ENCODE measurements at places on chromosomes 4 and X. TPM values are rescaled to one million over a fixed set of nuclear protein-coding genes. Genes with fewer than 3 reads are reported as not detected.

Gene GJB1
- total RNA-seq = 5.1 TPM

Gene SSX4B
- not detected for total RNA-seq

Gene KLKB1
- 1.5 TPM for total RNA-seq

Gene RPL34
- total RNA-seq = 554 TPM

Gene CSAG3
- total RNA-seq = not detected

Gene ADAD1
- not detected for total RNA-seq

Gene SFRP2
- total RNA-seq = 9.9 TPM

Gene CXCL3
- 1.5 TPM for total RNA-seq

Gene NPNT
- total RNA-seq = 32.8 TPM

Gene XPNPEP2
- 5.1 TPM for total RNA-seq

Gene F9
- not detected for total RNA-seq

Gene DNAAF6
- not detected for total RNA-seq

Gene FNIP2
- total RNA-seq = 74.3 TPM

Gene PTCHD1
- total RNA-seq = under 0.01 TPM

Gene GAGE12J
- total RNA-seq = not detected

Gene ALB
- 2.4 TPM for total RNA-seq

Gene NUP62CL
- not detected for total RNA-seq

Gene SLC38A5
- 2.4 TPM for total RNA-seq

Gene USP17L13
- not detected for total RNA-seq

Gene TBC1D1
- total RNA-seq = 97.8 TPM

Gene AFM
- total RNA-seq = not detected

Gene WFS1
- 125 TPM for total RNA-seq

Gene GAB3
- 7.5 TPM for total RNA-seq

Gene CDKL2
- total RNA-seq = 0.66 TPM

Gene DCAF12L1
- not detected for total RNA-seq

Gene ITIH6
- not detected for total RNA-seq

Gene ZNF157
- total RNA-seq = 1.3 TPM

Gene MAGEA1
- total RNA-seq = not detected

Gene HHIP
- 1.9 TPM for total RNA-seq

Gene CENPVL1
- not detected for total RNA-seq

Gene CT83
- total RNA-seq = not detected

Gene TCP11X2
- not detected for total RNA-seq

Gene GPR78
- not detected for total RNA-seq

Gene GCNA
- total RNA-seq = 7.1 TPM

Gene UGT2B11
- total RNA-seq = not detected

Gene RAB9B
- total RNA-seq = 4.8 TPM

Gene NOX1
- not detected for total RNA-seq

Gene CFAP47
- not detected for total RNA-seq

Gene PF4V1
- not detected for total RNA-seq

Gene SH3RF1
- total RNA-seq = 10.6 TPM

Gene ZNF827
- 7.5 TPM for total RNA-seq

Gene RTL5
- total RNA-seq = 14.7 TPM

Gene PCDH11X
- 1.5 TPM for total RNA-seq

Gene SLC9B1
- total RNA-seq = 4.2 TPM

Gene NIPAL1
- 1.7 TPM for total RNA-seq

Gene PDE5A
- total RNA-seq = 36.7 TPM

Gene COX18
- 24.5 TPM for total RNA-seq

Gene SMIM10L2A
- total RNA-seq = 1.5 TPM

Gene CNKSR2
- total RNA-seq = 28.8 TPM

Gene MTNR1A
- not detected for total RNA-seq

Gene NXF2B
- total RNA-seq = not detected

Gene SPP1
- total RNA-seq = 59.0 TPM

Gene FAM236A
- not detected for total RNA-seq

Gene FAM47A
- not detected for total RNA-seq

Gene FAM149A
- 10.4 TPM for total RNA-seq

Gene CTAG1B
- not detected for total RNA-seq

Gene RAPGEF2
- 81.5 TPM for total RNA-seq

Gene GPR173
- total RNA-seq = 7.9 TPM

All from tibial nerve (tissue), 4 donors.